Erythroblast (primary cell): ENCODE measurements at places on chromosomes 12 and 14.

DNA sequence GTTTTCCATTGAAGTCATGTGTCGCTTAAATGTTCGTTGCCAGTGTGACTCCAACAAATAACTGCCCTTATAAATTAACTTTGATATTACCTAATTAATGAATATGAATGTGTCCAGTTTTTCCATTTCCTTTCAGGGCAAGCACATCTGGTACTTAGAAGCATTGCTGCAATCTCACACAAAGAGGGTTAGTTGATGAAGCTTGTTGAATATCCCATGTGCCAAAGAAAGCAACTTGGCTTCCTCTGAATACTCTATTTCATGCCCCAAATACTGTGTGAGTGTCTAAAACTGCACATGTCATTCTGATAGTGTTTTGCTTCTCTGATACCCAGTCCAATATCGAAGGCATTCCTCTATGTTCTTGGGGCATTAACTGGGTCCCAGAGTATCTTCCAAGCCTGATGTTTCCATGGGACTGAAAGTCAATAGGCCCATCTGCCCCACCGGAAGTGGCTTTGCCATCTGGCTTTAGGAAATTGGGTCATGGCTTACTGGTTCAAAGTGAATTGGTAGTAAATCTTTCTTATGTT is 75.8 kb upstream of the CNTN1 start:
- DNase-seq = no peak

- DNase-seq = no peak
Measured at GRCh38 chr12:11130999-11131398, 3.4 kb downstream of the TAS2R30 start.

DNA sequence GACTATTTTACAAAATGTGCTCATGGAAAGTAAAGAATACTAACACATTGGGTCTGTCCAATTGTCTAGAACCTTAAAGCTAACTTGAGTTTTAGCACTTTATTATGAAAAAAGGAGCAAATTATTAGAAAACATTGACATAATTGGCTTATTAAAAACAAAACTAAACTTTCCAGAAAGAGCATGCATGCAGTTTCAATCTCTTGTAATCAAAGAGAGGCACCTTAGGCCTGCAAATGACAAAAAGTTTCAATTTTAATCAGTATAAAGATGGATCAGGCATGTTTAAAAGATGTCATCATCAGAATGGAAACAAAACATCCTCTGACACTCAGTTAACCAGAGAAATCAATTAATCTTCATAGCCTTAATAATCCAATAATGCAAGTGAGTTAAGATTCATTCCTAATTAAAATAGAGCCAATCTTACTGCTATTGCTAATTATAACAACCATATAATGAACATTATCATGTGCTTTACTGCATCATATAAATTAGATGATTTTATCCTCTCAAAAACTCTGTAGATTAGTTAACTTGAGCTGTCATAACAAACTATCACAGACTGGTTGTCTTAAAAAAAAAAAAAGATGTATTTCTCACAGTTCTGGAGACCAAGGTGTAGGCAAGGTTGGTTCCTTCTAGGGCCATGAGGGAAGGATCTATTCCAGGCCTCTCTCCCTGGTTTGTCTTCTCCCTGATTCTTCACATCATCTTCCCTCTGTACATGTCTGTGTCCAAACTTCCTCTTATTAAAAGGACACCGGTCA is 131.4 kb downstream of the RPAP3 start:
- no peak for DNase-seq

- no peak for DNase-seq
Measured at GRCh38 chr12:89709995-89710872, 1.6 kb upstream of the ATP2B1 start.

- DNase-seq = no peak
Measured at GRCh38 chr12:32885831-32886230, 10.7 kb downstream of the PKP2 start.

DNA sequence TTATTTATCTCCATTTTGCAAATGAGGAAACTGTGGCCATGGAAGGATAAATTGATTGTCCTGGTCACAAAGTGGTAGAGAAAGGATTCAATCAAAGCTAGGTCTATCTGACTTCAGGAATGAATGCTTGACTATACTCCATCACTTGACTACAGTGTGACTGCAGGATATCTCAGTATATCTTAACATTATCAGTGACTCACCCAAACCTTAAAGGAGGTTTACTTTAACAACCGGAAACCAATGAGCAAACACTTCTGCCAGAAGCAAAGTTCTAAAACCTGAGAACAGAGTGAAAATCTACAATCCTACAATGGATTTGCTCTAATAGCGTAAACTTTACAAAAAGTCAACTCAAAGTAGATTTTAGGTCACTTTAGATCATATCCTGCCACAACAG is 277.0 kb downstream of the CEP128 start:
- DNase-seq = no peak

- no peak for DNase-seq
Measured at GRCh38 chr12:106906715-106907114, 49.0 kb upstream of the TMEM263 start.

GRCh38 chr14:35558680-35559079 is 24.7 kb downstream of the INSM2 start:
- no peak for DNase-seq

GRCh38 chr12:34299802-34300193 is 277.5 kb downstream of the ALG10 start:
- no peak for DNase-seq

- no peak for DNase-seq
Measured at GRCh38 chr12:106144847-106145246, 6.1 kb upstream of the NUAK1 start.

GRCh38 chr12:76444408-76444984 is 96.3 kb upstream of the BBS10 start:
- DNase-seq = no peak

- peak; percentile 44 for DNase-seq
Measured at GRCh38 chr14:78836777-78837176, 666.6 kb downstream of the NRXN3 start.
